ENCODE measurements at places on chromosomes 1 and 21.

DNA sequence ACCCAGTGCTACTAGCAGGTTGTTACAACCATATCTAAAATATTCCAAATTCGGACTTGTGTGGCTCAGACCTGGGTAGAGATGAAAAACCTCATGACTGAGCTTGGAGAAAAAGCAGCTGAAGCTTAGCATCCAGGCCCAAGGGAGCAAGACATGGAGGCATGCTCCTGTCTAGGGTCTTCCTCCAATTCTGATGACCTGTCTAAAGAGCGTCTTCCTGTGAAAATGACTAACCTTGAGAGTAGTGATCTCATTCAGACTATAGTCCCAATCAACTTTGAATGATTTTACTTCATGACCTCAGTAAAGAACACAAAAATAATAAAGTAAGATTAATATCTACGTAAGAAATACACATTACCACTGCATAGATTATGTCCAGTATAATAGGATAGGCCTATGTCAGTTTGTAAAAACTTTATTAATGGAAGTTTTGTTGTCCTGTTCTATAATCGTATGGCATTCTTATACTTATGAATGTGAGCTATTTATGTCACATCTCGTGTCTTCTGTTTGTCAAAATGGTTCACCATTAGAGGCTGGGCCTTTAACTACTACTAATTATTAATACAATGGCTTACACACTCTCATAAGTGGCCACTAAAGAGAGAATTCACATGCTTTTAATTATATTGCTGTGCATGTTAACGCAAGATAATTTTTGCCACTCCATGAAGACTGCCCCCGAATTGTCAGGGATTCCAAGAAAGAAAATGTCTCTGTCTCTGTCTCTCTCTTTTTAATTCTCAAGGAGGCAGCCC is 201.3 kb downstream of the NCAM2 start:
- DNase-seq = no peak

DNA sequence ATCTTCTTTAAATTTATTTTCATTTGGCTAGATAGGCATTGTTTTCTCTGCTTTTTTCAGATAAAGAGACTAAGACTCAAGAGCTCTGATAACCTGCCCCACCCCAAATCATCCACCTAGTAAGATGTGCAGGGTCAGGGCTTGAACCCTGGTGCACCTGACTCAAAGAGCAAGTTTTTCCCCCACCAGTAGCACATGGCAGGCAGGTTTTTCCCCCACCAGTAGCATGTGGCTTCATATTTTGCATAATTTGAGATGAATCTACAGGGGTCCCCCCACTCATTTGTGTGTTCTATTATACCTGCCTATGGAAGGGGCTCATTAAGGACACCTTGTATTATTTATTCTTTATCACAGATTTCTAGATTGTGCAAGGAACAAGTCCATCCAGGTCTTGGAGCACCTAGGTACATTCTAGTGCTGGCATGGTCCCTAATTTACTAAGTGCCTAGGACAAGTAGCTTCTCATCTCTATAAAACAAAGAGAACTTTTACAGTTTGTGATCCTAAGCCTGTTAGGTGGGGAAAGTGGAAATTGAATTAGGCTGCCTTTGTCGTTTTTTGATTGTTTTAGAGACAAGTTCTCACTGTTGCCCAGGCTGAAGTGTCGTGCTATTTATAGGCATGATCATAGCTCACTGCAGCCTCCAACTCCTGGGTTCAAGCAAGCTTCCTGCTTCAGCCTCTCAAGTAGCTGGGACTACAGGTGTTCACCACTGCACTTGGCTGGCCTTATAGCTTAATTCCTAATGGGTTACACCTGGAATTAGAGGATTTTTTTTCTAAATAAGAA is 13.2 kb upstream of the CTSE start:
- no peak for DNase-seq

- DNase-seq = no peak
These were observed 28.7 kb downstream of the LYST start for GRCh38 chr1:235838021-235838420.

- DNase-seq = peak; percentile 8
These were observed 363.0 kb downstream of the SETD4 start for GRCh38 chr21:35697321-35697808.

- DNase-seq = no peak
These were observed 605 bp downstream of the TNFRSF9 start for GRCh38 chr1:7940034-7940433.

- DNase-seq = no peak
These were observed 39.5 kb downstream of the PDPN start for GRCh38 chr1:13623021-13623637.

Data from HT1080 (cell line).